Esophagus muscularis mucosa (tissue), 4 donors: ENCODE measurements at places on chromosomes 2 and 18. TPM values are rescaled to one million over a fixed set of nuclear protein-coding genes. Genes with fewer than 3 reads are reported as not detected.

- DNase-seq: no peak
Observed at GRCh38 chr2:209473930-209474419, 50.1 kb downstream of the MAP2 start.

Gene ERLEC1
- total RNA-seq: 62.3 TPM

Gene ALLC
- not detected for total RNA-seq

- no peak for DNase-seq
Observed at GRCh38 chr2:39252888-39253518, 9.2 kb upstream of the CDKL4 start.

- no peak for DNase-seq
Observed at GRCh38 chr2:117972476-117973123, 41.3 kb downstream of the CCDC93 start.

DNA sequence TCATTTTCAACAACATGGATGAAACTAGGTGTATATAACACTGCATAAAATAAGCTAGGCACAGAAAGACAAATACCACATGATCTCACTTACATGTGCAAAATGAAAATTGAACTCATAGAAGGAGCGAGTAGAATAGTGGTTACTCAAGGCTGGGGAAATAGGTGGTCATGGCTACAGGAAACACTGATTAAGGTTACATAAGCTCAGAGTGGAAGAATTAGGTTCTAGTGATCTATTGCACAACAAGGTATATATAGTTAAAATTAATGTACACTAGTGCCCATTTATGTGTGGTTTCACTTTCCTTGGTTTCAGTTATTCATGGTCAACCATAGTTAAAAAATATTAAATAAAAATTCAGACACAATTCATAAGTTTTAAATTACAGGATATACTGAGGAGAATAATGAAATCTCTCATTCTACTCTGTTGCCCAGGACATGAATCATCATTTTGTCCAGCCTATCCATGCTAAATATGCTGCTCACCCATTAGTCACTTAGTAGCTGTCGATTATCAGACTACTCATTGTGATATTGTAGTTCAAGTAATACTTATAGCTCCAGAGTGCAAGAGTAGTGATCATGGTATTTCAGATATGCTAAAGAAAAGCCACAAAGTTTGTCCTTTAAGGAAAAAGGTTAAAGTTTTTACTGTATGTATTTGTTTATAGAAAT, 1530.9 kb upstream of the LRRTM1 start:
- no peak for DNase-seq

- no peak for DNase-seq
Observed at GRCh38 chr2:127217470-127218325, 2.4 kb downstream of the CYP27C1 start.

- no peak for DNase-seq
Observed at GRCh38 chr18:60870261-60871153, 462.7 kb upstream of the CDH20 start.

DNA sequence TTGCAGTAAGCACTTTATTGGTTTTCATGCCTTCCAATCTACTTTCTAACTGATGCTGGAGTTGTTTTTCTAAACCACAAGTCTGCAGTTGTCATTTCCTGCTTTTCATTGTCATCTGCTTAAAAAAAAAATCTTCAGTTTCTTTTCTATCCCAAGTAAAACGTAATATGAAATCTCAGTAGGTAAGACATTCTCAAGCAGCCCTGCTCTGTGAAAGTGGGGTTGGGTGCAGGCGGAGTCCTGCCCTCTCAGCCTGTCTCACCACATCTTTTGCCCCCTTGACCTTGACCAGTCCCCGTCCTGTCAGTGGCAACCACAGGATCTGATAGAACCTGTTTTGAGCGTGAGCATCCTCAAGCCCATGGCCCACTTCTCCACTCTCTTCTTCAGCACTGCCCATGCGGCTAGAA, 80.0 kb upstream of the CPO start:
- DNase-seq: no peak

Gene SCG2
- 1.7 TPM for total RNA-seq

Gene IL36RN
- not detected for total RNA-seq

GRCh38 chr2:1607971-1608688, 136.2 kb downstream of the PXDN start:
- no peak for DNase-seq

Gene ABCA12
- not detected for total RNA-seq

Gene MEX3C
- total RNA-seq: 28.0 TPM

Gene CHN1
- 28.1 TPM for total RNA-seq

Gene PKDCC
- 102 TPM for total RNA-seq

Gene B3GNT7
- total RNA-seq: 3.7 TPM

DNA sequence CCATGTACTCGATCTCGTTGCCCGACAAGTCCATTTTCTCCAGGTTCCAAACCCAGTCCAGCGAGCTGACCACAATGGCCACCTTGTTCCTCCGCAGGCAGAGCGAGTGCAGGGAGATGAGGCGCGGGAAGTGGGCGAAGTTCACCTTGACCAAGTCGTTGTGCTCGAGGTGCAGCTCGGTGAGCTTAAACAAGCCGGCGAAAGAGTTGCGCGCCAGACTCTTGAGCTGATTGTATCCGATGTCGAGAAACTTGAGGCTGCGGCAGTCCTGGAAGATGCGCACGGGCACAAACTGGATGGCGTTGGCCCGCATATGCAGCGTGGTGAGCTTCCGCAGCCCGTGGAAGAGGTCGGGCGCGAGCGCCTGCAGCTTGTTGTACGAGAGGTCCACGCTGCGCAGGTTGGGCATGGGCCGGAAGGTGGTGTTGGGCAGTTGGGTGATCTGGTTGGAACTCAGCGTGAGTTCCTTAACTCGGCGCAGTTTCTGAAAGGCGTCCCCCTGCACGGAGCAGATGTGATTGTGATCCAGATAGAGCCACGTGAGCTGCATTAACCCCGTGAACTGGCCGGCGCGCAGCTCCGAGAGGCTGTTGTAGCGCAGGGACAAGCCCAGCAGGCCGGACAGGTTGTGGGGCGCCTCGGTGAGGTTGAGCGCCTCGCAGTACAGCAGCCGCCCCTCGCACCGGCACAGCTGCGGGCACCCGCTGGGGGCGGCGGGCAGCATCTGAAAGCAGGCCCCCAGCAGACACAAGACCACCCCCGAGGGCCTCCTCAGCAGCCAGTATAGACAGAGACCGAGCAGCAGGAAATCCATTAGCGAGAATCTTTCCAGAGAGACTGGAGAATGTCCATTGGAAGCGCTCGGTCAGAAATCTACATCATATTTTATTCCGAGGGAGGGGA, 1.3 kb downstream of the LRRTM1 start:
- DNase-seq: no peak

DNA sequence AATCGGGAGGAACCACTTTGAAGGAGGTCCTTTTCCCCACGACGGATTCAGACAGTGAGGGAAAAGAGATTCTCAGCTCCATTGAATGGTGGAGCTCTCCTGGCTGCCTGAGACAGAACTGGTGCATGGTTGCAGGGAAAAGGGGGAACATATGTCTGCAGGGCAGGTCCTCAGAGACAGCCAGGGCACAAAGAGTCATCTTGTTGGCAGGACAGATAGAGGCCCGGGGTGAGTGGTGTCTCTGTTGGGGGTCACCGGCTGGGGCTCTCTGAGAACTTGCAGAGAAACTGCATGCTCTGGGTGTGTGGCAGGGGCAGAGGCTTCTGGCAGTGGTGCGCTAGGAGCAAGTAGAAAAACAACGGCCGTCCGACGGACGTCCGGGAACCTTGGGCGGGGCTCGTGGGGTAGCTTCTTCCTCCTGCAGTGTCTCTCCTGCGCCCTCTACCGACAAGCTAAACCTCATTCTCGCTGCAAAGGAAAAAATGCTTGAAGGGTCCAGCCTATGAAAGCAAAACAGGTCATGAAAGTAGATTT, 94.3 kb downstream of the CDCA7 start:
- DNase-seq: no peak

- no peak for DNase-seq
Observed at GRCh38 chr2:73862987-73863386, 29.8 kb upstream of the ACTG2 start.

DNA sequence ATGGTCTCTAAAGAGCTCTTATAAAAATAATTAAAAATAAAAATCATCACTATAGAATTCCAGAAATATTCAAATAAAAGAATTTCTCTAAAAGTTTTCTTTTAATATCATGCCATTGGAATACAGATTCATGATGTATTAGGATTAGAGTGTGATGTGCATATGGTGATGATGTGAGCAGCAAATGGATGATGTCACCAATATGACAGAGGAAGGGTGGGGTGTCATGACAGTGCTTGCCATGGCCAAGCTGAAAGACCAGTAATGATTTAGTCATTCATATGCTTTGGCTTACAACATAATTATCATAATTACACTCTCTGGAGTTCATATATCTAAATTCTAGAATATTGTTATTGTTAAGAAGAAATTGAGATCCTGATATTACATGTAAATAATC, 27.4 kb upstream of the TTC32 start:
- no peak for DNase-seq

DNA sequence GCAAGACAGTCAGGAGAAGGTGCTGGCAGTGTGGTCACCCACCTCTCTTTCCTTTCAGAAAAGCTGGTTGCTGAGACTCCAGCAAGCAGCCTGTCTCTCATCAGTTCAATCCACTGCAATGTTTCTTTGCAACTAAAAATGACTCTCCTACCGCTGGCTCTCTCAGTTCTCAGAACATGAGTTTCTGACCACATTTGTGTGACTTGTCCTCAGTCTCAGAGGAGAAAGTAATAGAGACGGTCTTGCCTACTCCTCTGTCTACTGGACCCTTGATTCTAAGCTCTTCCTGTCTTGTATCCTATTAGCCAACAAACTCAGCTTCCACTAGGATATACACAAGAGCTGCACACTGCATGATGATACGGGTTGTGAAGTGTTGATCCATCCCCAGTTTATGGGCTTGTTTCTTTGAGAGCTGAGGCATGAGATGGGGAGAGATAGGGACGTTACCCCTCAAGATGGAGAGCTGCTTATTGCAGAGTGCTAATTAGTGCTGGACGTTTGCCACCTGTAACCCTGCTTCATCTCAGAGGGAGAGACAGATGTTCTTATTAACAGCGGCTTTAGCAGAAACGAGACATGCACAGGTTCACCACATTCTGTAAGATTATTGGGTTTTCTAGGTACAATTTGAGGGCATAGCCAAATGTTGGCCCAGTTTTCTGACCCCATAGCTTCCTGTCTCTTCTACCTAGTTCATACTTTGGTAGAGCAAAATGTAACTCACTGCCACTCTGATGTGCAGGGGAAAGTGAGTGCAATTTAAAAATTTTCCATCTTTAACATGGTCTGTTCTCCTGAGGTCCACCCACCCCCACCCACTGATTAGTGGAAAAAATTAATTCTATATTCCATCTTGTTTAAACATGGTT, 32.4 kb upstream of the YWHAQ start:
- no peak for DNase-seq

DNA sequence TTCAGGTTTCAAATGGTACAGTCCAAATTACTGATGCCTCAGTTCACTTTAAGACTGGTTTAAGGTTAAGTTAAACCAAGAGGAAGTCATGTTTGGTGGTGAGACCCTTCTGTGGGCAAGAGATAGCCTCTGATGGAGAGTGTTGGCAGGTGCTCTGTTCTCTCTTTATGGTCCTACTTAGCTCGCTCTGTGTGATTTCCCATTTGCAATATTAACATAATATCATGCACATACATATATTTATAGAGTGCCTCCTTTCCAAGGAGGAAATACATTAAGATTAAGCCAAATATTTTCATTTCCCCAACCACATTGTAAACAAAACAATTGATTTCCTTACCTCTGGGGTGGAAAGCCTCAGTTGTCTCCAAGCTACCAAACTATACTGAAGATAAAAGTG, 222.4 kb downstream of the PIK3C3 start:
- no peak for DNase-seq

DNA sequence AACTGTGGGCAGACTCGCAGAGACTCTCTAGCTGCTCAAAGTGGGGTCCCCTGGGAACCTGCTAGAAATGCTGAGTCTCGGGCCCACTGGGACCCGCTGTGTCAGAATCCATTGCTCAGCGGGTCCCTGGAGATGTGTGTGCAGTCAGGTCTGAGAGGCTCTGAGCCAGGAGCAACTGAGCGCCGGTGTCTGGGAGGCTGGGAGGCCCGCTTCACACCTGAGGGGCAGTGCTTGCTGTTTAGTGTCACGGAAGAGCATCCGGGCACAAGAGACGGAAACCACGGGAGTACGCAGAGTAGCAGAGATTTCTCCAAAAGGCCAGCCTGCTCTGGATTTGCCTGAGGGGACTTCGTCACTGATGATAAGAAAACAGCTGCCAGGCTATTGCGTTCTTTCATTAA, 70.1 kb downstream of the EDAR start:
- no peak for DNase-seq

Gene TCF4
- total RNA-seq: 76.8 TPM

- DNase-seq: no peak
Observed at GRCh38 chr2:42012651-42013050, 35.2 kb upstream of the PKDCC start.
